Right renal pelvis (tissue), 4 donors: ENCODE measurements at places on chromosomes 11 and 22.

- peak; percentile 41 for DNase-seq
These were observed 29.9 kb upstream of the LRRC32 start for GRCh38 chr11:76700177-76701100.

DNA sequence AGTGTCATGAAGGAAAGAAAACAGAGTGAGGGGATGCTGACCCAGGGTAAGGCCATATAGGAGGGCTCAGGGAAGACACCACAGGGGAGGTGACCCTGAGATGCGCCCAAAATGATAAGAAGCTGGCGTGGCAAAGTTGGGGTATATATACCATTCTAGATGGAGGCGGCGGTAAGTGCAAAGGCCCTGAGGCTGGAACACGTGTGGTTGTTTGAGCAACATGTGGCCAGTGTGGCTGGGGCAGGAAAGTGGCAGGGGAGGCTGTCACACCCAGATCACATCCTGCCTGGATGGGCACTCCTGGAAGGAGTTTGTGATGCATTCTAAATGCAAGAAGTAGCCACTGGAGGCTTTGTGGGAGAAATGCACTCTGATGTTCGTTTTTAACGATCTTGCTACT lies 70.2 kb downstream of the CYTH4 start:
- no peak for DNase-seq

GRCh38 chr22:39699631-39700360 lies 129.2 kb downstream of the CACNA1I start:
- DNase-seq = no peak

DNA sequence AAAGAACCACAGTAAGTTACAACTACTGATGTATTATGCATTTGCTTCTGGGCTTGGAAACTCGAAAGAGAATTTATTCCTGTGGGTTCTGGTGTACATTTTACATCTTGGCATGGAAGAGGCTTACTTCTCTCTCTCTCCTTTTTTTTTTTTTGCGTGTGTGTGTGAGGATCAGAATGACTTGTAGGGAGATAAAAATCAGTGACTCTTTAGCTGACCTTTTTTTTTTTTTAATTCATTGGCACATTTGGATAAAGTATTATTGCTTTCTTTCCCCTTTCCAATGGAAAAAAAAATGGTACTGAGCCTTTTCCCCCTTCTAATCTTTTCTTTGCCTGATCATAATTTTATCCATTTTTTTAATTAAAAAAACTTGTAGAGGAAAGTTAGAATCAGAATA lies 43.5 kb downstream of the EXT2 start:
- DNase-seq = no peak

DNA sequence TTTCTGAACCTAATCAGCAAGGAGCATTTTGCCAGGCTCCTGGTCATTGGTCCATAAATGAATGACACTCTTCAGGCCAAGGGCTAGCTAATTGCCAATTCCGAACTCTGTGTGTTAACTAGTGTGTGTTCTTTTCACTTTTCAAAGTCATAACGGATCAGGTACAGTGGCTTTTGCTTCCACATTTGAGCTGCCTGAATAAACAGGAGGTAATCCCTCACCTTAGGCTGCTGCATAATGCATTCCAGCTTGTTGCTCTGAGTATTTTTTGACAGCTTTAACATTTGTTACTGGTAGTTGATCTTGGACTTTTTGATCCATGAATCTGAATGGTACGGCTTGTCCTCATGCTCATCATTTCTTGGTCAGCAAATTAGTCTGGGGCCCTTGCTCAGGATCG lies 485.1 kb downstream of the CNTN5 start:
- no peak for DNase-seq

DNA sequence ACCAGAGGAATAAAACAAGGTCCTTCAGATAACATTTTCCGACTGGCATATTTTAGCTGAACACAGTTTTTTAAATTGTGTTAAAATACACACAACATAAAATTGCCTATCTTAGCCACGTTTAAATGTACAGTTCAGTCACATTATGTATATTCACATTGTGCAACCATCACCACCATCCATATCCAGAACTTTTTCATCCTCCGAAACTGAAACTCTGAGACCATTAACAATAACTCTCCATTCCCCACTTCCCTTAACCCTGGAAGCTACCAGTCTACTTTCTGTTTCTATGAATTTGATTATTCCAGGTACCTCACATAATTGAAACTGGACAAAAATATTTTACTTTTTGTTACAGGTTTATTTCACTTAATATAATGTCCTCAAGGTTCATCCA lies 213.3 kb downstream of the ETS1 start:
- no peak for DNase-seq

- DNase-seq = no peak
These were observed 56.5 kb downstream of the PDHX start for GRCh38 chr11:34972892-34973291.

- no peak for DNase-seq
These were observed 11.7 kb downstream of the LIMK2 start for GRCh38 chr22:31223786-31224191.

- DNase-seq = no peak
These were observed 26.7 kb upstream of the BDNF start for GRCh38 chr11:27726981-27727380.

DNA sequence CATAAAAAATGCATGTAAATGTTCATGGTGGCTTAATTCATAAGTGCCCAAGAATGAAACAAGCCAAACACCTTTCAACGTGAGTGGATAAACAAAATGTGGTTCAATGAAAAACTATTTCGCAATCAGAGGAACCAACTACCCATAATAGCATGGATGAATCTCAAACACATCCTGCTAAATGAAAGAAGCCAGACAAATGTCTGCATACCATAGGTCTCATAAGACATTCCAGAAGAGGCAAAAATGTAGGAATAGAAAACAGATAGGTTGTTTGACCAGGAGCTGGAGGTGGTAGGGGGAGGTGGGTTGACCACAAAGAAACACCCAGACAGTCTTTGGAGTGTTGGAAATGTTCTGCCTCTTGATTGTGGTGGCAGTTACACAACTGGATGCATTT lies 13.2 kb upstream of the OSBPL5 start:
- DNase-seq = no peak

- no peak for DNase-seq
These were observed 25.2 kb downstream of the CWC15 start for GRCh38 chr11:94948070-94948617.

- DNase-seq = no peak
These were observed 6.9 kb upstream of the SHANK3 start for GRCh38 chr22:50665738-50666137.

DNA sequence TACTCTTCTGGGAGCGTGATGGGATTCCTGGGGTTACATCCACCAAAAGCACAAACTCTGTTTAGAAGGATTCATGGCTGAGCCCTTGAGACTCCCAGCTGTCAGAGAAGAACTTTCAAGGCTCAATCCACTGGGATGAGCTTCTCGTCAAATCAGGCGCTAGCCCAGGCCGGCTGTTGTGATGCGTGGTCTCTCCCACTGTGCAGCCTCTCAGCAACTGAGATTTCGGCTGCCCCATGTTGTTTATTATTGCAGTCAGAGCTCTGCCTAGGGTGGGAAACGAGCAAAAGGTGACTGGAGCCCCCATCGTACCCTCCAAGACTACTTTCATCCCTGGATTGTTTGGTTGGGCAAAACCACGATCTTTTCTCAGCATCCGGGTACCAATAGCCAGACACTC lies 251.6 kb downstream of the ETS1 start:
- DNase-seq = no peak

DNA sequence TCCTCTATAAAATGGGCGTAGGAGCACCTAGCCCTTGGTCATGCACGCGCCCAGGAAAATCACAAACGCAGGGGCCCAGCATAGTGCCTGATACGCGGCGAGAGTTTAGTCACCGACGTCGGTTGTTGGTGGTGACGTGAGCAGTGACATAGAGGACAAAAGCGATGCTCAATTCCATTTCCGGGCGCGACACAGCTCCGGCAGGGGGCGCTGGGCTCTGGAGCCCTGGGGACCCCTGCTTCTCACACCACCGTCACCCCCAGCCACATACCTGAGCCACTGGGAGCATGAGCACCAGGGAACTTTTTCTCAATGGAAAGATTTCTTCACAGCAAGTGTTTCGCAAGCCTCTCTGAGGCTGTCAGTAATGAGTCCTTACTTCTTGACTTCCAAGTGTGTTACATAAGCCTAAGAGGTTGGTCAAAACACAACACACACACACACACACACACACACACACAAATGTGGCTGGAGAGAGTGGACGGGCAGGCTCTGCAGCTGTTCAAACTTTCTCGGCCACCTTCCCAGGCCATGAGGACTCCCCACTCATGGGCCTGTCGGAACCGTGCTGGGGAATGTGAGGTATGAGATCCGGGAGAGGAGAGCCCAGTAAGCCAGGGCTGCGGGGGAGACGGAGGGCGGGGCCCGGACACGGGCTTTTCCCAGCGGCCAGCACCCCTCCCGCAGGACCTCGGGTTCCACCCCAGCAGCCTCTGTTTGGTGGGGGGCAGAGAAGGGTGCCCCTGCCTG lies 36.9 kb upstream of the LINC01488 start:
- DNase-seq = no peak

GRCh38 chr22:49847751-49848689 lies 5.6 kb upstream of the ZBED4 start:
- DNase-seq = no peak

DNA sequence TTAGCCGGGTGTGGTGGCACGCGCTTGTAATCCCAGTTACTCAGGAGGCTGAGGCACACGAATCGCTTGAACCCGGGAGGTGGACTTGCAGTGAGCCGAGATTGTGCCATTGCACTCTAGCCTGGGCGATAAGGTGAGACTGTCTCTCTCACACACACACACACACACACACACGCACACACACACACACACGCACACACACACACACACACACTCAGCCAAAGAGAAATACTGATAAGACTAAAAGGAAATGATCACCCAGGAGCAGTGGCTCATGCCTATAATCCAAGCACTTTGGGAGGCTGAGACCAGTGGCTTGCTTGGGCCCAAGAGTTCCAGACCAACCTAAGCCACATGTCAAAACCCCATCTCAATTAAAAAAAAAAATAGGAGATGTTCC lies 20.8 kb downstream of the HSPA8 start:
- no peak for DNase-seq

DNA sequence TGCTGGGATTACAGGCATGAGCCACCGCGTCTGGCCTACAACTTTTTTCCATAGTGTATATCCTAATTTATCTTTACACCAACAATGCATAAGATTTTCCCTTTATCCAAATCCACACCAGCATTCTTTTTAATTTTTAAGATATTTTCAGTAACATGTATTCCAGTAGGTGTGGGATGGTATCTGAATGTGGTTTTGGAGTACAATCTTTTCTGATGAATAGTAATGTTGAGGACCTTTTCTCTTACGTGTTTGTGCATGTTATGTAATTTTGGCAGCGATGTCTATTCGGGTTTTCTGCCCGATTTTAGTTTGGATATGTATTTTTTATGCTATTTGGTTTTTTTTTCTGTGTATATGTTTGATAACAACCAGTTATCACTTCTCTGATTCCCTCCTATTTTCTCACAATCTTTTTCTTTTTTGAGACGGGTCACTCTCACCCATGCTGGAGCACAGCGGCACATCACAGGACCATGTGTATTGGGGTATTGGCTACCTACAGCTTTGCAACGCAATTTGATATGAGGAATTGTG lies 114.6 kb upstream of the GRK3 start:
- no peak for DNase-seq

DNA sequence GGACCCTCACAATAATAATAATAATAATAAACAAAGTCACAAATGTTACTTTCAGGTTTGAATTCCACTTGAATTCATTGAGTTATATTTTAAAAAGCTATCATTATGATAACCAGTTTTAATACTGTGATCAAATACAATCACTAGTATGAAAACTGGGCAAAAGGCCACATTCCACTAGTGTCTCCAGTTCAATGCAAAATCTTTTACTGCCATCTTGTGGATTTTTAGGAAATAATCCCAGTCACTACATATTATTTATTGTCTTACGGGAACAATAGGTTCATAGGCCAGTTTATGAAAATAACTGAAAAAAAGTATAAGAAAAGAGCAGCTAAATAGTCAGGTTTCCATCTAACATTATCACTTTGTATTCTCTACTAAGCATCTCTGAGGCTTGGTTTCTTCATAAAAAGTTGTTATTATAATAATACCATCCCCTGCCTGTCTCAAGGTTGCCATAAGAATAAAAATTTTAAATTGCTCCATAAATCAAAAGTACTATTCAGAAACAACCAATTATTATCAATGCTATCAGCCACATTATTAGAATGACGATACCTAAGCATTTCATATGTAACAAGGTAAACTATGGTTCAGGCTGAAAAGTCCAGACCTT lies 533.9 kb upstream of the CCDC90B start:
- DNase-seq = peak; percentile 36

- peak; percentile 75 for DNase-seq
These were observed at the start of gene TTC38 for GRCh38 chr22:46267431-46268279. TSS of gene TTC38 (plus strand) at chr22:46268008. CDS start at chr22:46268040, 32 bp downstream.

DNA sequence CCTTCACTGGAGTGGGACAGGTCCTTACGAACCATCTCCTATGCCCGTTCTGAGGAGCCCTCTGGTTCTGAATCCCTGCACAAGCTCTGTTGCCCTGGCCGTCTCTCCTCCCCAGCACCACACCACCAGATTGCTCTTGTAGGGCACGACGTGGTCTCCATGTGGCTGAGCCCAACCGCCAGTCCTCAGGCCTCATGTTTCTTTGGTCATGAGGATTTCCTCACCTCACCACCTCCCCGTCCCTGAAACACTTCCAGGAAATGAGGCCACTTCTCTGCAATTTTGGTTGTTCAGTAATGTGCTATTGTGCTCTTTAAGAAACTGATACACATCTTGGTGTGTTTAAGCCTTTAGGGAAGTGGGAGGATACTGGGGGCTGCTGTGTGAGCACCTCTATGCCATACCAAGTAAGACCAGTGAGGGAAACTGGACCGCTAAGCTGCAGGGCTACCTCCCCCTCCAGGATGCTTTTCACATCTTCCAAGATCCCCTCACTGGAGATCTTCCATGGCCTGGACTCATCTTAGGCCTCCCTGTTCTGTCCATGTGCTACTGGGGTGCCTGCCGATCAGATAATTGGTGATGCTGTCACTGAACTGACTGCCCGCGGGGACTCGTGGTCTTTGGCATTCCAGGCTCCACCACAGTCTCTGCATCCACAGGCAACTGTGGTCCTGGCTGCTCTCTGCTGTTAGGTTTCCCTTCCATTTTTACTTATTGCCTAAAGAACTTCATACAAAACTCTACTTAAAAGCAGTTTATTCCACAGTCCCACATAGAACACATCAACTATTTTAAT lies 21.9 kb downstream of the DRICH1 start:
- no peak for DNase-seq

GRCh38 chr22:17785185-17786184 lies 11.2 kb upstream of the BID start:
- no peak for DNase-seq
